ENCODE measurements at places on chromosomes 13 and 19.

- DNase-seq, result no peak
Observed at GRCh38 chr19:28332351-28332750, 880.6 kb downstream of the UQCRFS1 start.

GRCh38 chr13:77544758-77545338, 9.3 kb downstream of the SCEL start:
- no peak for DNase-seq

GRCh38 chr19:5941673-5942072, 27.6 kb downstream of the CAPS start:
- no peak for DNase-seq

DNA sequence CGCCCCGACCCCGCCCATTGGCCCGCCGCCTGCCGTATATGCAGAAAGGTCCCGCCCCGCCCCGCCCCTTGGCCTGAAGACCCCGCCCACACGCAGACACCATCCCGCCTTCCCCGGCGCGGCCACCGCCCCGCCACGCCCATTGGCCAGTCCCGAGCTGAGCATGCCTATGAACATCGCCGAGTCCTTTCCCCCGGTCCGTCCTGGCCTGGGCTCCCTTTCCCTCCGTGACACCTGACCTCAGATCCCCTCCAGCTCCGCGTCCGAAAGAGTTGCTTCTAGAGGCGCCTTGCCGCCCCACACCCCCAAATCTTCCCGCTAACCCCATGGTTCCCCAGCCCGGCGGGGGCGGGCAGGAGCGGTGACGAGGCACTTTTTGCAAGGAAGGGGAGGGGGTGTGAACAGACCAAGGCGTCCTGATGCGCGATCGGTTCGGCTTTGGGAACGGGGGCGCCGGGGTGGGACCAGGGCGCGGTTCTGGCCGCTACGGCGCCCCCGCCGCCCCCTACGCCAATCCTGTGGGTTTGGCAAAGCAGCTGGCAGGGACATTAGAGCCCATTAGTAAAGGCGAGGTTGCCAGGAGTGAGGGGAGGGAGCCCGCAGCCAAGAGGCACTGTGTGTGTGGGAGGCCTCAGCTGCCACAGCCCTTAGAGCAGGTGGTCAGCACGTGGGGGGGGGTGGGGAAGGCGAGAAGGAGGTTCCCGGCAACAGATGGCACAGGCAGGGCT, 406 bp upstream of the NUMBL start:
- DNase-seq, result peak; percentile 83

DNA sequence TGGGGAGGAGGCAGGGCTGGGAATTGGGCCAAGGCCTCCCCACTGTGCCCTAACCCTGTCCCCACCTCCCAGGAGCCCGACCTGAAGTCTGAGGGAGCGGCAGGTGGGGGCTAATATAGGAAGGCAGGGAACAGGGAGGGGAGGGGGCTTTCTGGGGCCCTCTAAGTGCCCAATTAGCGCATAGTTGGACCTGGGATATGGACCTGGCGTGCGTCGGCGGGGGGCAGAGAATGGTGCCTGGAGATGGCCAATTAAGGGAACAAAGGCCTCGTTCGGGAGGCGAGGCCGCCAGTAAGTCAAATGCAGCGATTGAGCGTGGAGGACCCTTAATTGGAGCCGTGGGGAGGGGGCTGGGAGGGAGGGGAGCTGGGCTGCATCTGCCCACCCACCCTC, at the start of gene C19orf85:
Gene C19orf85, minus strand, starts transcription at position 90 of the 393 bp plus-strand sequence. CDS start 197 bp downstream, outside the sequence.
- no peak for DNase-seq

- DNase-seq, result no peak
Observed at GRCh38 chr13:94535775-94536174, 56.3 kb upstream of the DCT start.

DNA sequence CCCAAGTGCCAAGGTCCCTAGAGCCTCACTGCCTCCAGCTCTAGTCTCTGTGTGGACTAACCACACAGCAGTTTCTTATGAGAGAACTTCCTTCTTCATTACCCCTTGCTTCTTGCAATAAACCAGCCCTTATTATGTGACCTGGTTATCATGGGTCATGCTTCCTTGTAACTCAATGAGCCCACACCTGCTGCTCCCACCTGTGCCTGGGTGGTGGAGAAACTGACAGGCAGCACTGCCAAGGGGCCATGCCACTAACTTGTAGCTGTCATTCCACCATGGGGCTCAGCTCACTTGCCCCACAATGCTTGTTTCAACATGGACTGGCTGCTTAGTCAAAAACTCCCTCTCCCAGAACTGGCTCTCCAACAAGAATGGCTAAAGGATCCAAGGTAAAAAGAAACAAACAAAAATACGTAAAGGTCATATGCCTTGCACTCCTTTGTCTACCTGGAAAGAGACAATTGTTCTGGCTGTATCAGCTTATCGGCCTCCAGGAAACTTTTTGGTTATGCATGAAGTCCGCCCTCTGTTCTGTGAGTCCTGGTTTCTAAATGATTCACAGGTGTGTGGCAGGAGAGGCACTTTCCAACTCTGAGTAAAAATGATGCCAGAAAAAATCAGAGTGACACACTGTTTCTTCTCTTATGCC, 446.4 kb downstream of the COG6 start:
- DNase-seq, result no peak

DNA sequence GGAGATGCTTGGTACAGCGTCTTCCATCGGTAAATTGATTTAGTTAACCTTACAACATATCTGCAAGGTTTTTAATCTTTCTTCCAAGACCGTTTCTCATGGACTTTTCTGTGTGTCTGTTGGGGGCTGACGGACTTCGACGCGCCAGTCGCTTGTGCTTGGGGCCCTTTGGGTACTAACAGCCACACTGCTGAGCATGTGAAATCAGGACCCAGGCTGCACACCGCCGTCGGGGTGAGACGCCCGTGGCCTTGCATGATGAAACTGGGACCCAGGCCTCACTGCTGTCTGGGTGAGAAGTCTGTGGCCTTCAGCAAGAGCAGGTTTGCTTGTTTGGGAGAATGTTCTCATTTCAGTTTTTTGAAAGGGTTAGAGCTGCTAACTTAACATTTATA, 9.8 kb downstream of the ATP4B start:
- no peak for DNase-seq

DNA sequence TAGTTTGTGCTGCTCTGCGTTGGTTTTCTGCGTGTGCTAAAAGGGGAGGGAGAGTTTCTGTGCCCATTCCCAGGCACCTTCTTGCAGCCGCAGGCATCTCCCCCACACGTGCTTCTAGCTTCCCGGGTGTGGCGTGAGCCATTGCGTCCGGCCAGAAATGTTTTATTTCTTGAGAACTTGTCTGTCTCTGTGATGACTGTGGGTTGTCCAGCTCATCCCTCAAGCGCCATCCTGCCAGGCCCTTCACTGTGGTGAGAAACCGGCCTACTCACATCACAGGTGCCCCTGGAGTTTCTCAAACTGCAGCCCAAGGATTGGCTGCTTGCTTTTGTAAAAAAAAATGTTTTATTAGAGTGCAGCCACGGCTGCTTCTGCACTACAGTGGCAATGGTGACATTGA, 24.2 kb downstream of the EPN1 start:
- DNase-seq, result no peak

DNA sequence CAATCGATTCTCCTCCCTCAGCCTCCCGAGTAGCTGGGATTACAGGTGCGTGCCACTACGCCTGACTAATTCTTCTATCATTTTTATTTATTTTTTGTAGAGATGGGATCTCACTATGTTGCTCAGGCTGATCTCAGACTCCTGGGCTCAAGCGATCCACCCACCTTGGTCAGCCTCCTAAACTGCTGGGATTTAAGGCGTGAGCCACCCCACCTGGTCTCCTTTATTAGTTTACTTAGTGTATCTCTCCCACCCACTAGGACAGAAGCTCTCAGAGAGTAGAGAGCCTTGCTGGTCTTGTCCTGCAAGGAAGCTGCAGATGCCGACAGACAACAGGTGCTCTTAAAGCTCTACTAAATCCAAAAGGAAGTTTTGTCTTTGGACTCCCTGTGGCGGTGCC, 2.5 kb upstream of the LRRC8E start:
- DNase-seq, result no peak

DNA sequence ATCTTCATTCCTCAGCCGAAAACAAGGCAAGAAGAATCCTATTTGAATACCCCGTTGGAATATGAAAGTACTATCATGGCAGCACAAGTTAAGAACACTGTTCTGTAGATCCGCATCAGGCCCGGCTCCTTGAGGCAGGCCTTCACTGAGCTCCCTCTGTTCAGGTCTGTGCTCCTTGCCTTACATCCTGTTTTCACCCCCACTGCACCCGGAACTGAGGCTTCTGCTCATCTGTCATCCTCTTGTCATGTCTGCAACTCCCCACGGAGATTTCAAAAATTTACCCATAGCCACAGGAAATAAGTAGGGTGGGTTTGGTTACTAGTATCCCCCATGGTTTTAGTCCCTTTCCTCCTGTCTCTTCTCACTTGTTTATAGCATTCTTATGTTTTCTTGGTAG, 861.9 kb downstream of the GPC5 start:
- no peak for DNase-seq

GRCh38 chr19:49579193-49579592, 1.2 kb downstream of the NOSIP start:
- DNase-seq, result no peak

- no peak for DNase-seq
Observed at GRCh38 chr19:6539514-6539913, 8.7 kb downstream of the TNFSF9 start.

DNA sequence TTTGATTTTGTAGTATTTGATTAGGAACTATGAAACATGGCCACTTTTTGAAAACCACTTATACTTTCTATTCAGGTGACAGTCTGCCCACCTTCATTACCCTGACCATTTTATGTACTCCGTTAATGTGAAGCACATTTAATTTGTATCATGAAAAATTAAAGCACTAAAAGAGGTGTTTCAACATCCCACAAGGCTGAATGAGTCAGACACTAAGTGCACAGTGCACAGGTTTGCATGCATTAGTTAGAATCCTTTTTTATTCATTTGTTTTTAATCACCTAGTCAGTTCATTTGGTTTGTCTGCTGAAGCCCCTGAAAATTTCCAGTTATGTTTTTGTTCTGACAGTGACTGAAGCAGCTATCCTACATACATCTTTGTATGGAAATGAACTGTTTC, 271.0 kb downstream of the SLITRK5 start:
- DNase-seq, result no peak

DNA sequence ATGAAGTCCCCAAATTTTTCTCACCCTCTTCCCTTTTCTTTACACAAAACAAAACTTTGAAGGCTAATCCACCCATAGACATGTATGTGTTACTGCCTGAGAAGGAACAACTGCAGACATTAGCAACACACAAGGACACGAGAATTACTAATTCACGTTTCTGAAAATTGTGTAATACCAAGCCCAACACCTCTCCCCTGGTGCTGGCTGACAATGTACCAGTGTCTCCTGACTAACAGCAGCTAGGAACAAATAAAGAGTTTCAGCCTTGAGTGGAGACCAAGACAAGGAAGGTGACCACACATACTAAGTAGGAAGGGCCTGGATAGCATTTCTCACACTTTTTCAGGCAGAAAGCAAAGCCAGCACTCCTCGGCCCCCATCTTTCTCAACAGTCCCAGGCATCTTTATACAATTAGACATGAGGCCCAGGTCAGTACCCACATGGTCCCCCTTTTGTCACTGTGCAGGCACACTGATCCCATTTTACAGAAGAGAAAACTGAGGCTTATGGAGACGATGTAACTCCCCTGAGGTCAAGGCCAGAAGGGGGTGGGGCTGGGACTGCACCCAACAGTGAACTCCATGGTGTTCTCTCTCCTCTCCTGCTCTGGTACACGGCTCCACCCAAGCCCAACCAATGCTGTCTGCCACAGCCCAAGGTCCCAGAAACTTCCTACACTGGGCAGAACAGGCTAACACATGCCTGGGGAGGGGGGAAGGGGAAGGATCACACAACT, 8.7 kb downstream of the BRD4 start:
- peak; percentile 53 for DNase-seq

- peak; percentile 37 for DNase-seq
Observed at GRCh38 chr13:43368003-43368402, 344.6 kb downstream of the DNAJC15 start.

DNA sequence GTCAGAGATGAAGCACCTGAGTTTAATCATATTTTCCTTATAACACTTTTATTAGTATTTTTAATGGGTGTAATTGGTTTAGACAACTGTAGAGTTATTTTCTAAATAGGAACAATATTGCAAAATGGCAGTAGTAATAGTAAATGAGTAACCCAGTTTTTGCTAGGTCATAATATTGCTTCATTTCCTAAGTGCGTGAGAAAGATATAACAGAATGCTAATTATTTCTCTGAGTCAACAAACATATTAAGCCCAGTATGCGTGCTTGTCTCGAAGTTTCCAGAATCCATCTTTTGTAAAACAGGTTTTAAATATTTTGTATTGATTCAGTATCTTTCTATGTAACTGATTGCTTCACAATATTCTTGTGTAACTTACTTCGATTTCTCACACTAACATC, 315.3 kb downstream of the MYO16 start:
- peak; percentile 52 for DNase-seq

GRCh38 chr19:6531956-6532243, 1.1 kb downstream of the TNFSF9 start:
- DNase-seq, result no peak

- no peak for DNase-seq
Observed at GRCh38 chr13:28588296-28588695, 70.6 kb upstream of the POMP start.

GRCh38 chr13:24734950-24735349, 29.0 kb upstream of the RNF17 start:
- no peak for DNase-seq

- no peak for DNase-seq
Observed at GRCh38 chr13:44153496-44153895, 220.1 kb upstream of the SERP2 start.

DNA sequence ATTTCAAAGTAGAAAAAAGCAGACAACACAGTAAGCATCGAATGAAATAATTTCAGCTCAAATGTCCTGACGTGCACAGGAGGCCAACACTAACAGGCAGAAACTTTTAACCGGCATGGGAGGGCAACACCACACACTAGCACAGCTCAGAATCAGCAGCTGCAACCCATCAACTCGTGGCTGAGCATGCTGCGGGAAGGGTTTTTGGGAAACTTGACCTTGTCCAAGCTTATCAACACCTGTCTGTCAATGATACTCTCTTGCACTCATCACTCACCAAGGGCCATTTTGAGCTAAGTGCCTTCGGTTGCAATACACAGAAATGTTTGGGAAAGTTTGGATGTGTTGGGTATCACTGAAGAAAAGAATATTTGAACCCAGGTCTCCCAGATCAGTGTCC, 483.7 kb downstream of the TSHZ3 start:
- no peak for DNase-seq

DNA sequence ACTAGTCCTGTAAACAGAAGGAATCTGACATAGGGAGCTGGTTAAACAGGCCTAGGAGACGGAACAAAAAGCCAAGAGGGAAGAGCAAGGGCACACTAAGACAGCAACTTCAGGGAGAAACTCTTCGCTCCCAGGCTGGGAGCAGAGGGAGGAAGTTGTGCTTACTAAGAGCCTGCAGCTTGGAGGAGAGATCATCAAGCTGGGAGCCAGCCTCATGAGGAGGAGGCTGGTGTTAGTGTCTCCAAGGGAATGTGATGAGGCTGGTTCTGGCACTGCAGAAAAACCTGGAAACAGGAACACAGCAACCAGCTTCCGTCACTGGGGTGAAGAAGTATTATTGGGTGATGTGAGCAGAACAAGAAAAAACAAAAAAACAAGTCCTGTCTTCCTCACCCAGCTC, 1027.3 kb downstream of the UQCRFS1 start:
- no peak for DNase-seq

Data from GM03348 (cell line).